ENCODE measurements at places on chromosomes 3 and 15. TPM values are rescaled to one million over a fixed set of nuclear protein-coding genes. Genes with fewer than 3 reads are reported as not detected.

MTFMT gene
- 25.3 TPM for total RNA-seq

ARNT2 gene
- total RNA-seq = 11.6 TPM

TGM4 gene
- not detected for total RNA-seq

TPRG1 gene
- 0.35 TPM for total RNA-seq

KCNH8 gene
- 3.4 TPM for total RNA-seq

CCR9 gene
- not detected for total RNA-seq

SIDT1 gene
- 0.10 TPM for total RNA-seq

C3orf22 gene
- not detected for total RNA-seq

Measured in GM23338 (cell line).